ENCODE measurements at places on chromosomes 1 and 21.

DNA sequence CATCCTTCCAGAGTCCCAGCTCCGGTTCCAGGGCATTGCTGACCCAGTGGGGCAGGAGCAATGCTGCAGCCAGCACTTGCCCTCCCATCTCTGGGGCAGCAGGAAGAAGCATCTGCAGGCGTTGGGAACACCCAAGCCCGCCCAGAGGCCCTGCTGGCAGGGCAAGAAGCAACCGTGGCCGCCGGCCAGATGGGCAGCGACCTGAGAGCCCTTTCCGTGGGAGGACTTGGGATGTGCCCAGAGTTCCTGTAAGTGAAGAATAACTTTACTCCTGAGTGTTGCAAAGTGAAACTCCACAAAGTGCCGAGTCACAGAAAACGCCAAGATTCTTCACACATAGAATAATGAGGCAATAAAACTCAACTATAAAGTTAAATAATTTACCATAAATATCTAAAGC, 46.0 kb downstream of the GRIK3 start:
- no peak for DNase-seq

- DNase-seq = peak; percentile 69
Measured at GRCh38 chr1:214377886-214378285, 96.9 kb downstream of the SMYD2 start.

GRCh38 chr1:67211589-67212563, 45.6 kb downstream of the IL23R start:
- no peak for DNase-seq

GRCh38 chr1:64659478-64660138, 85.3 kb upstream of the RAVER2 start:
- no peak for DNase-seq

GRCh38 chr1:236027104-236027503, 37.8 kb downstream of the NID1 start:
- no peak for DNase-seq

- DNase-seq = no peak
Measured at GRCh38 chr1:195584870-195585624, 1023.2 kb downstream of the KCNT2 start.

GRCh38 chr1:197017558-197018146, 40.3 kb downstream of the CFHR5 start:
- DNase-seq = no peak

- DNase-seq = no peak
Measured at GRCh38 chr1:154353966-154354365, 28.6 kb downstream of the ATP8B2 start.

GRCh38 chr1:64197076-64197475, 6.3 kb upstream of the UBE2U start:
- DNase-seq = no peak

DNA sequence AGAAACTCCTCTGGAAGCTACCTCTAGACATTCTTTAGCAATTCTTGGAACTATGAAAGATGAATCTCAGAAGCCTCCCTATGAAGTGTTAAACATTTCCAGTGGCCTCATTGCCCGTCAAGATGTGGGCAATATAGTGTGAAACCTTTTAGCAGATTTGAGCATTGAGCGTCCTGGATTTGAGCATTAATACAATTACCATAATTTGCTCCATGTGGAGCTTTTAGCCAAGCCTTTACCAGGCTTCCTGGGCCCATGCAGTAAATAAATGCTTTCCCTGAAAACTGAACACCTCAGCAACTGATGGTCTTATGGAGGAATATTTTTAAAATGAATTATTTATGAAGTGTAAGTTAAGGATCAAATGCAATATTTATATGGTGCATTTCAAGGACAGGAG, 162.0 kb downstream of the FGGY start:
- DNase-seq = no peak

GRCh38 chr1:175521249-175522040, 221.9 kb downstream of the TNR start:
- DNase-seq = no peak

DNA sequence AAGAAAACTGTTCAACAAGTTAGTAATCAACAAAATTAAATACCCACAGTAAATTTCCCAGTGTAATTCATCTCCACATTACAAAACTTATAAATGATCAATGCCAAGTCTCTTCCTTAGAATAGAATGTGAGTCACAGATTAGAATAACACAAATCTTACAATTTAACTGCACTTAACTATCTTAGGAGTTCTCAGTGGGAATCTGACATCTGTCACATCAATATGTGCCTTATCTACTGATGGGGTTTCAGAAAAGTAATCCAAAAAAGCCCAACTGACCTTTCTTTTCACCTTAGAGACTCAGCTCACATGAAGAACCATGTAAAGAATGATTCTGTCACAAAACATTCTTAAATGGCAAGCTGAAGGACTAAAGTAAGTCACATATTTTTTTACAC, 141.4 kb downstream of the RERE start:
- DNase-seq = no peak

GRCh38 chr1:93426181-93426580, 21.7 kb upstream of the FNBP1L start:
- no peak for DNase-seq

GRCh38 chr21:42291003-42291750, 24.0 kb downstream of the TFF3 start:
- no peak for DNase-seq

DNA sequence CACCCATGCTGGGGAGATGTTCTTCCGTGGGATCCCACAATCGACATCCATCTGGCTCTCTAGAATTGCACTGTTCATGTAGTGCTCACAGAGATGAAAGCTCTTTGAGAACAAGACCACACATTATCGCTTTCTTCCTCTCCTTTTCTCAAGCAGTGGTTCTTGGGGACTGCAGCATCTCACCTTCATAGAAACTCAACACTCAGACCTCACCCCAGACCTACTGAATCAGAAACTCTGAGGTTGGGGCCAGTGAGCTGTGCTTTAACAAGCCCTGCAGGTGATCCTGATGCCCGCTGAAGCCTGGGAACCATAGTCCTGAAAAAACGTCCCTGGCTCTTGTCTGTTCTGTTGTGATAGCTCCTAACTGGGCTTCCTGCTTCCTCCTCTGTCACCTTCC, 251.3 kb upstream of the FGGY start:
- no peak for DNase-seq

GRCh38 chr1:205170532-205171269, 40.8 kb downstream of the DSTYK start:
- DNase-seq = no peak

DNA sequence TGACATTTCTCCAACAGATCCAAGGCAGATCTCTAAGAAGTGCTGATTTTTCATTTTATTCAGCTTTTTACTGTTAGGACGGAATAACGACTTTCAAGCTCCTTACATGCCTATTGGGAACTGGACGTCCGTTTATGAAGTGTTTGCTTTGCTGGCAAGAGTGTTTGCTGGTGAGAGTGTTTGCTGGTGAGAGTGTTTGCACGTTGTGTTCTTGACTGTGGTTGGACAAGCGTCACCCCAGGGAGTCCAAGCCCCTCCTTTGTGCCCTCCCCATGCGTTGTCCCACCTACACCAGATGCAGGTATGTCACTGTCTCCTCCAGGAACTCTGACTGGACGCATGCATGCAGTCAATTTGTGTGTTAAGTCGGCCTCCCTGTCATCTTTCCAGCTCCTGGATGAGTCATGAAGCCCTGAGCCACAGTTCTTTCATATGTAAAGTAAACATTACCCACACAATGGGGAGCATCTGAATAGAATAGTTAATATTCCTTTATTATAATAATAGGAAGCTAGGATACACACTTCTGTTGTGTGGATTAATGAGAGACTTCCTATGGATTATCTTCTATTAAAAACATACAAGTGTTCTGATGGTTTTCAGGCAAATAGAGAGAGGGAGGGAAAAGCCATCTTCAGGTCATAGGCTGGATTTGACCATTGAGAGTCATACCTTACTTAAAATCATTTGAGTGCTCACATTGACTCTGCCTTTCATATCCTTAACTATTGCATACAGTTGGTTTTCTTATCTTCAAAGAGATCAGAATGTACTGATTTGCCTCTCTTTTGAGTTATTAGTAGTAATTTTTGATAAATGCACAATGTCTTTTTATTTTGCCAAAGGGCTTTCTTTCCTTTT, 119.2 kb downstream of the GALNT2 start:
- DNase-seq = no peak

GRCh38 chr1:20787840-20788795, 1.0 kb upstream of the HP1BP3 start:
- DNase-seq = peak; percentile 31

DNA sequence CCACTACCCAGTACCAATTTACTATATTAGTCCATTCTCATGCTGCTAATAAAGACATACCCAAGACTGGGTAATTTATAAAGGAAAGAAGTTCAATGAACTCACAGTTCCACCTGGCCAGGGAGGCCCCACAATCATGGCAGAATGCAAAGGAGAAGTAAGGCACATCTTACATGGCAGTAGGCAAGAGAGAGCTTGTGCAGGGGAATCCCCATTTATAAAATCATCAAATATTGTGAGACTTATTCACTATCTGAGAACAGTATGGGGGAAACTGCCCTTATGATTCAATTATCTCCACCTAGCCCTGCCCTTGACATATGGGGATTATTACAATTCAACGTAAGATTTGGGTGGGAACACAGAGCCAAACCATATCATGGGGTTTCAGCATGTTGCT, 6.4 kb downstream of the CD58 start:
- DNase-seq = no peak

DNA sequence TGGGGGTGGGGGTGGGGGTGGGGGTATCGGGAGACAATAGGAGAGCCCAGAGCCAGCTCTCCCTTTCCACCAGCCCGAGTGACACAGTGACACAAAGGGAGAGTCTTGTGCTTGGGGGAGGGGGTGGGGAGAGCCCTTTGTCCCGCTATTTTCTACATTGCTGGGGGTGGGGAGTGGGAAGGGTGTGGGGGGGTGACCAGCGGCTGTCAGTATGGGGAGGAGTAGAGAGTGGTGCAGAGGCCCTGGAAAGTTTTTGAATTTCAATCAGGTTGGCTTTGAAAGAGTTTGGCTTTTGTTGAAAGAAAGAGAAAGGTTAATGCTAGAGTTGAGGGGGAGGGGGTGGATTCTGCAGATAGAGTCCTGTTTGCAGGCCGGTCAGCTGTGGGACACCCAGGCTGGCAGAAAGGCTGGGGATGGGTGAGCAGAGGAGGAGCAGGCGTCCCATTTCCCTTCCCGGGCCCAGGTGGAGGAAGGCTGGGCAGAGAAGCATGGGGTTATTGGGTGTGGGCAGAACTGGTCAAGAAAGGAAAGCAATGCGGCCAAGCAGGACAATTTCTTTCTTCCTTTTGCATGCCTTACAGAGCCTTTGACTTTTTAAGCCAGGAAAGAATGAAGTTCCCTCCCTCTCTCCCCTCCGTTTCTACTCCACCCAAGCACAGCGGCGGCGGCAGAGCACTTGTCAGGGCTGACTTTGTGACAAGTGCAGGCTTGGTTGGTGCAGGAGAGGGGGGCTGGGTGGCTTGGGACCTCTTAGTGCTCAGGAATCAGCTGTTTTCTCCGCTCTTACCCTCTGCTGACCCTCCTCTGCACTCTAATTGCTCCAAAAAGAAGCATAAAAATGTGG, 96.2 kb downstream of the RNF220 start:
- DNase-seq = no peak

DNA sequence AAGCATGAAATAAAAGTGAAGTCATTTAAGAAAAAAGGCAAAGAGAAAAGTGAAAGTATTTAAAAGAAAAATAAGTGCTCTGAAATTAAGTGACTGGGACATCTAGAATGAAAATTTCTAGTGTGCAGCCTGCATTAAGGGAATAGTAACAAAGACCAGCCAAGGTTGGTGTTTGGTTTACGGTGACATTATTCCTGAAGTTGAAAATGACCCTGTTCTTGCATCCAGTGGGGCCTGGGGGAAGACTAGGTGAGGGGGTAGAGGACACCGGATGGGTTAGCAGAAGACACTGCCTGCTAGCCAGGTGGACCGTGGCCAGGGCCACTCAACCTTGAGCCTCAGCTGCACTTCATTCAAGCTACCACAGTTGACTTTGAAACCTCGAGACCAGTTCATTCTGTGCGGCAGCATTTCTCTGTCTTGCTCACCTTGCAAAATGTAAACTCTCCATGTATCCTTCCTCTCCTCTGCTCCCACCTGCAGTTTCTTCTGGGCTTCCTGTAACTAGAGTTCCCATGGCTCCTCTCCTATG, 14.3 kb upstream of the KCNK1 start:
- DNase-seq = no peak

DNA sequence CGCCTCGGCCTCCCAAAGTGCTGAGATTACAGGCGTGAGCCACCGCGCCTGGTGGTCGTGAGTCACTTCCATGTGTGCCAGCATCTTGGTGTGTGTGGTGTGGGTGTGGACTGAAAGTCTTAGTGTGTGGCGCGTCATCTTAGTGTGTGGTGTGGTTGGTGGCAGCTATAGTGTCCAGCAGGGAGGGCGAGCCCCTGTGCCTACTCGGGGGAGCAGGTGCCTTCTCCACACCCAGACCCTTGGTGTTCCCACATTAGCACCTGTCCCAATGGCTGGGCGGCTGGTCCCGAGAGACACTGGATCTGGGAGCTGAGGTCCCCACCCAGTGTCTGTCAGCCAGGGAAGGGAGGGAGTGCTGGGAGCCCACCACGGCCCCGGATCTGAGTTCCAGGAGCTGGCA, 2.8 kb downstream of the SCNN1D start:
- DNase-seq = no peak

GRCh38 chr1:169271098-169271497, 96.5 kb downstream of the NME7 start:
- no peak for DNase-seq

- no peak for DNase-seq
Measured at GRCh38 chr1:58726581-58726980, 26.7 kb upstream of the MYSM1 start.

GRCh38 chr1:43872280-43872679, 61.3 kb upstream of the ARTN start:
- DNase-seq = no peak

GRCh38 chr1:240776237-240776636, 164.3 kb upstream of the GREM2 start:
- no peak for DNase-seq

DNA sequence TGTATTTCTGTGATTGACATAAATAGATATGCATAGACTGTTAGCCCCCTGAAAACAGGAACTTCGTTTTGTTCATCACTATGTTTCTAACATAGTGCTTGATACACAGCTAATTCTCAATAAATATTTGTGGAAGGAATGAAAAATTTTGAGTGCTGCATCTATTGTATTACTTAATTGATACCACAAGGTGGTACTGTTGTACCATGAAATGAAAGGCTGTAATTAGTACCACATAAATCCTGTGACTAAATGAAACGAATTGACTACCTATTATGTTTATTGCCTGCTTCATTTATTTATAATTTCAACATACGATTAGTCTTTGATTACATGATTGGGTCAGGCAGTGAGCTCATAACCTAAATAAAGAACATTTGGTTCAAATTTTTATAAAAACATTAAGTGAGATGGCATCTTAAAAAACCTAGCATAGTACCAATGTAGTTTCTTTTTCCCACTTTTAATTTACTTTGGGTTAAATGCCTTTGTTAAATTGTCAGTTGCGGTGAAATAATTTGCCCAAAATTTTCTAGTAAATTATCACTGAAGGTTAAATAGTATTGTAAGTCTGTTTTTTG, 15.0 kb upstream of the TGFB2 start:
- peak; percentile 30 for DNase-seq

- no peak for DNase-seq
Measured at GRCh38 chr1:67708606-67709005, 23.6 kb downstream of the GADD45A start.

Measured in HS-27A (cell line).